ENCODE measurements at places on chromosomes 3 and 15.

DNA sequence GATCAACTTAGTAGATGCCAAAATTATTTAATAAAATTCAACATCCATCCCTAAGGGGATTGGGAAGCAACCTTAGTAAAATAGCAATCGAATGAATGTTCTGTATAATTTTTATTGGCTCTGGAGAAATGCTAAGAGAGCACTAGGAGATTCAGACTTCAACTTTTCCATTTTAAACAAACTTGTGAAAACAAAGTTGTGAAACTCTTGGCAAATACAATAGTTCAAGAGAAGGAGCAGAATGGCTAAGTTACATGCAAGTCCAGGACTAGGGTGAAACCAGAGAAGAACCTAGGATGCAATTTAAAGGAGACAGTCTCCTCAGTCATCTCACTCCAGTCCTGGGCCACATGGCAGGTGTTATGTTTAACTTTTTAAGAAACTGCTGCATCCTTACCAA is 16.7 kb upstream of the ZNF280D start:
- no peak for DNase-seq

DNA sequence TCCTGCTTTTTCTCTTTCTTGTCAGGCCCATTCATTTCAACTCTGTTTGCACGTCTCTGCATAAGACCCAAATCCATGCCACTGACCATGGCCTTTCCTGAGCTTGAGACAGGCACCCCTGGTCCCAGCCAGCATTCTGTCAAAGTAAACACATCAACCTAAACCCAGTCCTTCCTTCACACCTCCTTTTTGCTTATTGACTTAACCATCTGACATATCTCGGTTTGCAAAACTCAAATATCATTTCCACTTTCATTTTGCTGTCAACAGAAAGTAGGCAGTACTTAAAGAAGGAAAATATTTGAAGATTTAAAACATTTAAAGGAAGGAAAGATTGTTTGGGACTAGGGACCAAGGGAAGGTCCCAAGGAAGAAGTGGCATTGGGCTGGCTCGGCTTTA is 48.2 kb upstream of the KBTBD8 start:
- DNase-seq = no peak

GRCh38 chr3:194556086-194557056 is 69.6 kb upstream of the ATP13A3 start:
- no peak for DNase-seq

- DNase-seq = no peak
Measured at GRCh38 chr3:66115858-66116654, 77.3 kb upstream of the MAGI1 start.

GRCh38 chr3:107068980-107069379 is 308.3 kb upstream of the CCDC54 start:
- DNase-seq = no peak

GRCh38 chr3:72295276-72295961 is 510.5 kb upstream of the PROK2 start:
- DNase-seq = no peak

DNA sequence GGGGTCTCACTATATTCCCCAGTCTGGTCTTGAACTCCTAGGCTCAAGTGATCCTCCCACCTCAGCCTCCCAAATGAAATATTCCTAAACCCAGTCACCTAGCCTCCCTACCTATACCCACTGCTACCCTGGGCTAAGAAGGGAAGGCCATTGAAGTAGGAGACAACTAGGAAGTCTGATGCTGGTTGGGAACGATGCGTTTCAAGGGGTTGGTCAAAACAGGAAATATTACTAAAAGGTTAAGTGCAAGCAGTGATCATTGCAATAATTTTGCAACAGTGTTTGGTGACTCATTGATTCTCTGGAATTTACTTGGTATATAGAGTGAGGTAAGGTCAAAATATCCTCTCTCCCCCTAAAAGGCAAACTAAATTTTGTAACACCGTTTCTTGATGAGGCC is 4.6 kb upstream of the UQCRC1 start:
- no peak for DNase-seq

- no peak for DNase-seq
Measured at GRCh38 chr3:160044121-160044520, 55.5 kb downstream of the IL12A start.

DNA sequence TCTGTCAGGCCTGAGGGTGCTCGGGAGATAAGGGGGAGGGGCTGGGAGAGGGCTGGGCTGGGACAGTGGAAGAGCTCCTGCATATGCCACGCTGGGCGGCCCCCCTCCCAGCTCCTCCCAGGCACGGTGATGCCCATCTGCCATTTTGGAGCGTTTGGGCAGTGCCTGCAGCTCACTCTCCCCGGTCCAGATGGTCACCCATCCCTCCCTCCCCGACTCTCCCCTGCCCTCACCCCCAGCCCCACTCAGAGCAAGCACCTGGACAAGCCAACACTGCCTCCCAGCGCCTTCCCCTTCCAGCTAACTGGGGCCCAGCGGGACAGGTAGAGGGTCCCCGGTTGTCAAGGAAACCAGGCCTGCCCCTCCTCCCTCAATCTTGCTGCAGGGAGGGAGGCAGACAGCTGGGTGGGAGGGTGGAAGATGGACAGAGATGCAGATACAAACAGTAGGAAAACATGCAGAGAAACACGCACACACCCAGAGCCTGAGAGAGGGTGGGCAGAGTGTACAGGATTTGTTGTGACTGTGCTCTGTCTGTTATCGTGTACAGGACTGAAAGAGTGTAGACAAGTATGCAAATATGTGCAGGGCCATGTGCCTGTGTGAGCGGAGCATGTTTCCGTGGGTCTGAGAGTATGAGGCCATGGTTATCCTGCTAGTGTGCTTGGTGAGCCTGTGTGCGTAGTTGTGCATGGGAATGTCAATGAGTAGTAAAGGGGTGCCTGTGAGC is 17.5 kb upstream of the CORO2B start:
- no peak for DNase-seq

DNA sequence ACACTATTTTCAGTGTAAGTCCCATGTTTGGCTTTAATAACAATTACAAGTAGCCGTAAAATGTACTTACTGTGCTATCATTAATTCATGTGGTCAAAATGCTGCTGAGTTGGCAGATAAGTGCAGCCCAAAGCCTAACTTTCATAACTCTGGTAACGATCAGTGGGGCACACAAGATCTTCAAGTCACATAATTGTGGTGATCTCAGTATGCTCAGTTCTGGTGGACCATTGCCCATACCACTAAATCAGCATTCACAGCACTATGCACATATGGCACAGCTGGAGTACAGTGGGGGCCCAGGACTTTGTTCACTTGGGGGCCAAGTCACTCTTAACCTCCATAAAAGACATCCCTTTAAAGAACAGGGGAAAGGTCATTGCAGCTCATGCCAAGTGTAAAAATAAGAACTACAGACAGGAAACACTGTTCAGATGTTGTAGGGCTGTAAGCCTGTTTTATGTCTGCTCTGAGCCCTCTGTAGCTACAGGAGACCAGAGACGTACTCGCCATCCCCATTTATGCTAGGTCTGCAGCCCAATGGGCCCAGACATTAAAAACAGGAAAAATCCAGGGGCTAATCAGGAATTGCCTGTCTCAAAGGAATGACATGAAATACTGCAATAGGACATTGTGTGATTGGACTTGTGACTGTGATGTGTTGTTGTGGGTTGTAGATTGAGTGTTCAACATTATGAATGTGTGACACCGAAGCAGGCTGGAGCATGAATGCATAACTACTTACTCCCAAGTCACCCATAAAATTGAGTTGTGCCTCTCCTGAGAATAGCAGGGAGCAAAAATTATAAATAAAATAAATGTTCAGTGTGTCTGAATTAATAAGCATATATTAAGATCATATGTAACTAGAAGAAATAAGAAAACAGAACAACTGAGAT is 282.5 kb upstream of the EPHA3 start:
- no peak for DNase-seq

DNA sequence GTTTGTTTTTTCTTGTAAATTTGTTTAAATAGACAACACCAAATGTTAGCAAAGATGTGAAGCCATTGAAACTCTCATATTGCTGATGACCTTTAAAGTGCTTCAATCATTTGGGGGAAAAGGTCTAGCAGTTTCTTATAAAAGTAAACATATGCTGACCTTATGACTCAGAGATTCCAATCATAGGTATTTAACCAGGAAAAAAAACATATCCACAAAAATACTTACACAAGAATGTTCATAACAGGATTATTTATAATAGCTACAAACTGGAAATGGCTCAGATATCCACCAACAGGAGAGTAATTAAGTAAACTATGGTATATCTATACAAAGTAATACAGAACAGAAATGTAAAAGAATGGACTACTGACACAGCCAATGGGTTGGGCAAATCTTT is 27.1 kb upstream of the RORA start:
- no peak for DNase-seq

- no peak for DNase-seq
Measured at GRCh38 chr15:51380999-51381806, 39.7 kb downstream of the GLDN start.

DNA sequence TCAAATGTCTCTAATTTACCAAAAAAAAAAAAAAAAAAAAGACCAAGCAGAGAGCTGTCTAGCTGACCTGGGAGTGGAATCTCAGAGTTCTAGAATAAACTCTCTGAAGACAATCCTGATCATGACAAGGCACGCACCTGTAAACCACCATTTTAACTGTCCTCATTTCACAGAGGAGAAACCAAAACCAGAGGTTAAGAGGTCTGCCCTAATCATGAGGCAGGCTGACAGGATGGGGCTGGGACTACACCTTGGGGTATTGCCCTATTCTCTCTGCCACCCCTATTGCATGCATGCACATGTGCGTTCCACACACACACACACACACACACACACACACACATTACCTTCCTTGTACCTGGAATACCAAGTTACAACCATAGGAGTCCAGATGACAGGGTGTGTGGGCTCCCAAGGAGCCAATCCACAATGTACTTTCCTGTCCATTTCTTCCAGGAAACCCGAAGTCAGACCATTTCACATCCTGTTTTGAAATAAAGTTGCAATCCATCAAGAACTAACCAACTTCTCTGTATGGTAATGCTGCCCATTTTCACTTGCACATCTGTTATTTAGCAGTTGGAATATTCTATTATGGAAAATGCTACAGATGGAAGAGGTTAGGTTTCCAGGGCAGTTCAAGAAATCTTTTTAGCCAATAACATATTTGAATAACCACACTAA is 34.6 kb downstream of the HSPBAP1 start:
- no peak for DNase-seq

DNA sequence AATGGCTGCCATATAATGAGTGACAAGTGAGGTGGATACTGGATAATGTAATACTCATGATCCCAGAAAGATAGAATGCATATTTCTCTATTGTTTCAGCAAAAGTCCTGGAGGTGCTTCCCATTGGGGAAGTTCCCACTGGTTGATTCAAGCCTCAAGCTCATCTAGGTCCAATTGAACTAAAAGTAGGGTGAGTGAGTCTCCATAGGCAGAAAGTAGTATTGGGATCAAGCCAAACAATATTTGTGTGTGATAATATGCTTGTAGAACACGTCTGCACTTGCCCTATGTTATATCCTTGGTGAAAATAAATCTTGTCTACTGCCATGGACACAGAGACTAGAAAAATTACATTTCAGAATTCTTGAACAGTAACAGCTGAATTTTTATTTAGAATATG is 14.8 kb upstream of the ZBTB20 start:
- DNase-seq = no peak

- DNase-seq = no peak
Measured at GRCh38 chr15:51931638-51932037, 39.9 kb downstream of the LEO1 start.

- DNase-seq = no peak
Measured at GRCh38 chr15:71411538-71412482, 296.5 kb downstream of the THSD4 start.

GRCh38 chr3:148681080-148681479 is 16.6 kb upstream of the AGTR1 start:
- DNase-seq = no peak

GRCh38 chr15:86237111-86237500 is 157.4 kb downstream of the AGBL1 start:
- no peak for DNase-seq

DNA sequence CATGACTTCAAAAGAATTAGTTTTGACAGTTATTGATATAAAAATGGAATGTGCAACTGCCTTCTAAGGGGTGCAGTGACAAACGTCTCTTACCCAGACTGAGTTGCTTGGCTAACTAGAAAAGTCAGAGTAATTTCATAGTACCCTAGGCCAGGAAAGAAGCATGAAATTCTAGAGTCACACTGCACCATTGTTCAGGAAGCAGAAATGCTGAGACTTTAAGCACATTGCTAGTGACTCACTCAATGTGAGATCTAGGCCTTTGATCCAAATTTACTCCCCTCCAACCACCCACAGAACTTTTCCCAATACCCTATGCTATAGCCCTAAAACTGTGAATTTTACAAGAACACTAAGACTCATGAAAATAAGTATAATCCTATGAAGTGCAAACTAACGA is 110.8 kb downstream of the DUT start:
- DNase-seq = no peak

DNA sequence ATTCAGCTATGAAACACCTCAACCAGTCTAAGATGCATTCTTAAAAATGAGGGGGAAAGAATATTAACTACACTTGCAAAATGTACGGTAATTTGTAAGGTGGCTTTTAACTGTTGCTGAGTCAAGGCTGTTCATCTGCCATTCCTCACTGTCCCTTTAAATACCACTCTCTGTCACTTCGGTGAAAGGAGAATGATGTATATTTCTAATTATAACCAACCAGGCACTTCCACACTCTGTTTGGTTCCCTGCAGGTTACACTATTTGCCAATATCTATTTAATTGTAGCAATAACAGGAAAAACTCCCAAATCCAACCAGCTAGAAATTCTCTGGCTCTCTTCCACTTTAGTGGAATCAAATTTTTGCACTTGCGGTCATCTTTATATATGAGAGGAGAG is 70.5 kb upstream of the SLCO3A1 start:
- no peak for DNase-seq

GRCh38 chr3:195168009-195168762 is 102.8 kb downstream of the XXYLT1 start:
- no peak for DNase-seq

DNA sequence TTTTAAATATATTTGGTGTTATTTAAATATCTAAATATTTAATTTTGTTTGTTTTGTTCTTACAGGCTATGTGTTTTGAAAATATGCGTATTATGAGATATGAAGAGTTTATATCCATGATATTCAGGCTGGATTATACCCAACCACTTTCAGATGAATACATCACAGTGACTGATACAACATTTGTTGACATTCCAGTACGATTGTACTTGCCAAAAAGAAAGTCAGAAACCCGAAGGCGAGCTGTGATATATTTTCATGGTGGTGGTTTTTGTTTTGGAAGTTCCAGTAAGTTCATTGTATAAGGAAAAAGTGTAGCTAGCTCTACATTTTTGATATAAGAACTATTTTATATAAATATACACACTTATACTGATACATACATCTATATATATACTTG is 6.9 kb downstream of the AADACL2 start:
- DNase-seq = no peak

All from activated T-cell treated with anti-CD3 and anti-CD28 coated beads for 4 hours (primary cell).